ENCODE measurements at places on chromosomes 2 and 18.

- no peak for DNase-seq
Measured at GRCh38 chr2:95329891-95330793, 33.0 kb downstream of the KCNIP3 start.

GRCh38 chr2:12173271-12173942 is 427.0 kb downstream of the LPIN1 start:
- DNase-seq = no peak

- no peak for DNase-seq
Measured at GRCh38 chr18:54948350-54948837, 10.9 kb downstream of the CCDC68 start.

DNA sequence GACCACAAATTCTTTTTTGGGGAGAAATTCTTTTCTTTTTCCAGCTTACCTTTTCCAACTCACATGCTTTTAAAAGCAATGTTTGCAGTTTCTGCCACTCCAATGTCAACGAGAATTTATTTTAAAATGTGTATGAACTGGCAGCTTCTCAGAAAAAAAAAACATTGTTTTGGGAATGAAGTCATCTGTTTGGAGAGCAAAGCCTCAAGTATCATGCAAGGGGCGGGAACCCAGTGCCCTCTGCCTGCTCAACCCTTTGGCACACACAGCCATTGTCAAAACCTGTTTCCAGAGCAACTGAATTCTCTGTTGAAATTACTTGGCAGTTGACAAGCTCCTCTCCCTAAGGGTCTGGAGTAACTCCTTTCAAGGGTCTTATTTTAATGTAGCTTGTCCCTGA is 128.5 kb downstream of the QPCT start:
- no peak for DNase-seq

DNA sequence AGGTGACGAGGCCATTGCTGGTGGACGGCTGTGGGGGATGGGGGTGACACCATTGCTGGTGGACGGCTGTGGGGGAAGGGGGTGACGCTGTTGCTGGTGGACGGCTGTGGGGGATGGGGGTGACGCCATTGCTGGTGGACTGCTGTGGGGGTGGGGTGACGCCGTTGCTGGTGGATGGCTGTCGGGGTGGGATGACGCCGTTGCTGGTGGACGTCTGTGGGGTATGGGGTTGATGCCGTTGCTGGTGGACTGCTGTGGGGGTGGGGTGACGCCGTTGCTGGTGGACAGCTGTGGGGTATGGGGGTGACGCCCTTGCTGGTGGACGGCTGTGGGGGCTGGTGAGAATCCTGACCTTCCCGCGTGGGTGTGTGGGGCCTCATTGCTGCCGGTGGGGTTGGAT is 47.1 kb downstream of the CTDP1 start:
- no peak for DNase-seq

- no peak for DNase-seq
Measured at GRCh38 chr2:73972846-73973245, 11.9 kb upstream of the TET3 start.

All from NCI-H187 (cell line).